Fibroblast of the aortic adventitia (primary cell): ENCODE measurements at places on chromosomes 2 and 18. TPM values are rescaled to one million over a fixed set of nuclear protein-coding genes. Genes with fewer than 3 reads are reported as not detected.

MC2R gene
- total RNA-seq, result not detected in 2 replicates

- DNase-seq, result peak; percentile 43
Observed at GRCh38 chr2:63712748-63713147, 124.0 kb downstream of the MDH1 start.

GRCh38 chr2:157173740-157174184, 83.7 kb upstream of the GALNT5 start:
- peak; percentile 100 for DNase-seq

ZNF385B gene
- 4.8 TPM in 1 of 2 replicates, not detected in the other for total RNA-seq

RGPD4 gene
- total RNA-seq, result 0.16 TPM in 1 of 2 replicates, not detected in the other

GRCh38 chr2:241358470-241358869, 2.4 kb downstream of the FARP2 start:
- no peak for DNase-seq

BCL11A gene
- total RNA-seq, result 0.09 TPM in 1 of 2 replicates, not detected in the other

CKAP2L gene
- 2.7 and 26.4 TPM in 2 replicates for total RNA-seq

- DNase-seq, result no peak
Observed at GRCh38 chr18:11831921-11832320, 19.3 kb upstream of the CHMP1B start.

GRCh38 chr2:71313016-71313766, 18.4 kb upstream of the ZNF638 start:
- peak; percentile 29 for DNase-seq

DNA sequence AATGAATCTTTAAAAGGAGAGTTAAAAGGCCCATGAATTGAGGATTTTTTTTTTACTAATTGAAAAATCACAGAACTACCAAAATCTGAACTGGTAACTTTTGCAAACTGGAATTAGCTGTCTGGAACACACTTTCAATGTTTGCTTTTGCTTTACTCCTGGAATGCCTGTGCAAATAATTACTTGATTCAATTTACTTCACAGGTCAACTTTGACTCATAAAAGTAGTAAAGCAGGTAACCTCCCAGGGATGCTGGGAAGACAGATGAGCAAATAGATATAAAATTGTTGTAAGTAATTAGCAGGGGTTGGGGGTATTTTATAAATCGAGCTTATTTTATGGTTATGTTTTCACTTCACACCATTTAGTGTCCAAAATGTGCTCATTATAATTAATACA, 398.3 kb upstream of the HNRNPA3 start:
- DNase-seq, result no peak
